GM12865 (cell line): ENCODE measurements at places on chromosomes 2 and 18.

- no peak for DNase-seq
These were observed 36.0 kb upstream of the EVA1A start for GRCh38 chr2:75596784-75597183.

- peak; percentile 24 for DNase-seq
These were observed 39.2 kb downstream of the GNAL start for GRCh38 chr18:11728249-11728648.

DNA sequence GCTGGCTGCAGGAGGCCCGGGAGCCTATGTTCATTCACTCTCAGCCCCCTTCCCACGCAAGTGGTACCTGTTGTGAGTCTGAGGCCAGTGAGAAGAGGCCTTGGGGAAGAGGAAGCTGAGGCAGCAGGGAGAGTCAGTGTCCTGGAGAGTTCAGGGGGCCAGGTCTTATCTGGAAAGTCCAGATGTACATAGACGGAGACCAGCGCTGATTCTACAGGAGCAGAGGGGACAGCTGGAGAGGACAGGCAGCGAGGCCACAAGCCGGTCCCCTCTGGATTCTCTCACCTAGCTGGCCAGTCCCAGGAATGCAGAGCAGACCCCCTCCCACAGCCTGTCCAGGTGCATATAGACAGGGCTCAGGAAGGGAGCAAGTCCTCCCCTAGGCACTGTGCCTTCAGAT, 29.1 kb upstream of the SELENOI start:
- DNase-seq: no peak

DNA sequence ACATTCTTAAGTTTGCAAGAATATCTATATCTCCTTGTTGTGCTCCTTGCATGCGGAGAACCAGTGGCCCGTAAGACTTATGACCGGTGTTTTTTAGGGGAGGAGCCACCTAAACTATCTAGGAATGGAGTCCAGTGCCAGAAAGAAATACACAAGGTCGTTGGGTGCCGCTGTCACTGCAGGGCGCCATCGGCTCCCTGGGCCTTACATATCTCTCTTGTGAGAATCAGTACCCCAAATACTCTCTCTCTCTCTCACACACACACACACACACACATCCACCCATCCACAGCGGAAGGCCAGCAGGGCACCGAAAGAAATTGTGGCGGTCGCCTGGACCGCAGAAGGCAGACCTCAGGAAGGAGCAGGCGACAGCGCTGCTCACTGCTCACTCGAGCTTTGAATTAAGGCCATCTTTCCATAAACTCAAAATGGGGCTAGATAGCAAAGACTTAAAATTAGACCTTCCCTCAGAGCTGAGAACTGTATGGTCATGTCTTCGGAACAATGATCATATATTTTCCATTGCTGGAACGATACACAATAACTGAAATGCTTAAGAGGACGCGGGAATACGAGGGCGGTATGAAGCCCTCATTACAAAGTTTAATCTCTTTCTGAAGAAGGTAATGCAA, 10.4 kb downstream of the NR4A2 start:
- DNase-seq: peak; percentile 35

- DNase-seq: no peak
These were observed 56.3 kb downstream of the POMC start for GRCh38 chr2:25112113-25112512.

DNA sequence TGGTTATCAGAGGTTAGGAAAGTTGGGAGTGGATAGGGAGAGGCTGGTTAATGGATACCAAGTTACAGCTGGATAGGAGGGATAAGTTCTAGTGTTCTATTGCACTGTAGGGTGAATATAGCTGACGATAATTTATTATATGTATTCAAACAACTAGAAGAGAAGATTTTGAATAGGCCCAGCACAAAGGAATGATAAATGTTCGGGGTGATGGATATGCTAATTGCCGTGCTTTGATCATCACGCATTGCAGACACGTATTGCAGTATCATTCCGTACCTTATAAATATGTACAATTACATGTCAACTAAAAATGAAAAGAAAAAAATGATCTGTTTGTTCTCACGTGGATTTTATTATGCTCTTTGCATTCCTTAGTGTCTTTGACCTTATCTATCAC, 369.2 kb upstream of the PKDCC start:
- DNase-seq: no peak

GRCh38 chr2:212592695-212593094, 54.1 kb upstream of the ERBB4 start:
- DNase-seq: no peak
